ENCODE measurements at places on chromosomes 13 and 19.

DNA sequence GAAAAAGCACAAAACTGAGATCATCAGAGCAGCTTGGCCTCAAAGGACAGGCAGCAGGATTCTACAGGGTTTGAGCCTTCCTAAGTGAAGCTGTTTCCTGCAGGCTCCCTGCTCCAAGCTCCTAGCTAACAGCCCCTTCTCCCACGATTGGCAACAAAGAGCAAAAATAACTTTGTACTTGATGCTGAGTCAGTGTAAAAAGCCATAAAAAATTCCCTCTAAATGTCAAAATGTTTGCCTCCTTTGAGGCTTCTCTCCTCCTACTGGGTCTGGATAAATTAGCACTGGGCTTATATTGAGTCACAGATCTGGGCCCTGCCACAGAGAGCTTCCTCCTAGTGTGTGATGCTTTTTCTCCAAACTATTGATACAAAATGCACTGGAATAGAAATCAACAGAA lies 153.3 kb downstream of the TNFRSF19 start:
- no peak for DNase-seq

DNA sequence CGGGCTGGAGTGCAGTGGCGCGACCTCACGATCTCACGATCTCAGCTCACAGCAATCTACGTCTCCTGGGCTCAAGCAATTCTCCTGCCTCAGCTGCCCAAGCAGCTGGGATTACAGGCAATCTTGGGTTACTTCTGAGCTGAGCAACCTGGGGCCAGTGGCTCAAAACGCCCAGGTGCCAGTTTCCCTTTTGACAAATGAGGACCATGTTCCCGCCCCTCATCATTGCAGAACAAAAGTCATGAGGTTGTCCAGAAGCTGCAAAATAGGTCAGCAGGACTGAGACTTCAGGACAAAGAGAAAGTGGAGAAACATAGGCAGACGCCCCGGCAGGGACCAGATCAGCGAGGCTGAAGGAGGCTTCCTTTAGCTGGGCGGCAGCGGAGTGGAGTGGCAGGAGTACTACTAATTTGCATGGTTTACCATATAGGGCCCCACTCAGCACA lies 3.3 kb upstream of the ADGRE5 start:
- no peak for DNase-seq

GRCh38 chr13:98809345-98809777 lies 56.9 kb upstream of the SLC15A1 start:
- DNase-seq, result no peak

- no peak for DNase-seq
Measured at GRCh38 chr13:94765814-94766213, 53.5 kb upstream of the SOX21 start.

- no peak for DNase-seq
Measured at GRCh38 chr19:11264452-11265176, 2.3 kb upstream of the DOCK6 start.

DNA sequence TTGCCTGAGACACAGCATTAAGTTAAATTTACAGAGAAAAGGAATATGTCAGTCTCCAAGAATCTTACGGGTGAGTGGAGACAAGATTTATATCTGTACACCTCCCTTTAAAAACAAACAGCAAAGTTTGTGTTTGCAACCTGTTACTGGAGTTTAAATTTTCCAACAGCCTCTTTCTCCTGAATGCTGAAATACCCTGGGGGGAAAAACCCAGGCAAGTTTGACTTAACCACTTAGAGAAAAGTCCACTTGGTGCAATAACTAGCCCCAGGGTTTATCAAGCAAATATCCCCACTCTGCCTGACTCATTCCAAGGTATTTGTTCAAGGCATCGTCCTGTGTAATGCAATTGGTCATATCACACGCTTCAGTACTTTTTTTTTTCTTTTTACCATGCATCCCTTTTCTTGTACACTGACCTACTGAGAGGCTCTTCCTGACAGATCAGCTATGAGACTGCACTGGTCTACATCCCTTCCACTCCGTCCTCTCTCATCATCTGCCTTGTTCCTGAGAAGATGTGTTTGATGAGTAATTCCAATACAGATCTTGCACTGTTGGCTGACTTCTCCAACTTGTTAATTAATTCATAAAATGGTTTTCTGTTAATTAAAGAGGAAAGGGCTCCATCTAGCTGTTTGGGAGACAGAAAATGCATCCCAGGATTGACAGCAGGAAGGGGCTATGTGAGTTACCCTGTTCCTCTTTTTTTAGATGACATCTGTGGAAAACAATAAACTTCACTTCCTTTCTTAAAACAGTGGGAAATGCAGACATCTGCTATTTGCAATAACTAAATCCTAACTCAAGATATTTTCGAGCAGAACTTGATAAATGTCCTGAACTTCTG lies 212.5 kb upstream of the IRS2 start:
- DNase-seq, result no peak

Measured in CD4-positive, alpha-beta T cell treated with Interleukin-15 for 4 hours (primary cell).